ENCODE measurements at places on chromosomes 13 and 19.

GRCh38 chr13:65856431-65856830 is 1373.7 kb downstream of the PCDH9 start:
- DNase-seq = no peak

GRCh38 chr13:27176470-27177410 is 5.1 kb upstream of the USP12 start:
- no peak for DNase-seq

DNA sequence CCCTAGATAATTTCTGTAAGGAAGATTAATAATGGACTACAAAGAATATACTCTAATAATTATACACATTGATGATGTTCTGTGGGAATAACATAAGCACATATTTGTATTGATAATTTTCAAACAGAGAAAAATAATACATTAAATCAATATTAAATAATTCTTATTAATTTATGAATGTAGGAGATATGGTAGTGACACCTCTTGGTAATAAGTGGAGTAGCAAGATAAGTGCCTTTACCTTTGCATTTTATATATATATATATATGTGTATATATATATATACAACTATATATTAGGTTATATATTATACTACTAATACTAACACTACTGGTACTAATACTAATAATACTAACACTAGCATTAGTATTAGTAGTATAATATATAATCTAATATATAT is 905.8 kb downstream of the SLITRK1 start:
- no peak for DNase-seq

GRCh38 chr13:24218977-24219376 is 58.5 kb downstream of the SPATA13 start:
- no peak for DNase-seq

- no peak for DNase-seq
Measured at GRCh38 chr13:60572855-60573254, 175.8 kb downstream of the TDRD3 start.

GRCh38 chr19:46291829-46292228 is 5.0 kb upstream of the HIF3A start:
- DNase-seq = no peak

DNA sequence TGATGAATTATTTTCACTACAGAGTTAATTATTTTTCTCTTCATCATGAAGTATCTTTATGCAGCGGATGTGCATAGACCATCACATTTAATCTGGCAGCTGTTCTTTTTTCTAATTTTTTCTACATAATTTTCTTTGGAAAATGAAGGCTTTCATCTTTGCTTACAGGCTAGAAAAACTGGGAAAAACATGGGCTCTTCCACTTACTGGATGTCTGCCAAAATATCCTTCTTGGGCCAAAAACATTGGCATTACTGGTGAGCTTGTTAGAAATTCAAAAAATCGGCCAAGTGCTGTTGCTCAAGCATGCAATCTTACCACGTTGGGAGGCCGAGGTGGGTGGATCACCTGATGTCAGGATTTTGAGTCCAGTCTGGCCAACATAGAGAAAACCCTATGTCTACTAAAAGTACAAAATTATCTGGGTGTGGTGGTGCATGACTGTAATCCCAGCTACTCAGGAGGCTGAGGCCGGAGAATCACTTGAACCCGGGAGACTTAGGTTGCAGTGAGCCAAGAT is 176.8 kb downstream of the ZNF737 start:
- DNase-seq = no peak

DNA sequence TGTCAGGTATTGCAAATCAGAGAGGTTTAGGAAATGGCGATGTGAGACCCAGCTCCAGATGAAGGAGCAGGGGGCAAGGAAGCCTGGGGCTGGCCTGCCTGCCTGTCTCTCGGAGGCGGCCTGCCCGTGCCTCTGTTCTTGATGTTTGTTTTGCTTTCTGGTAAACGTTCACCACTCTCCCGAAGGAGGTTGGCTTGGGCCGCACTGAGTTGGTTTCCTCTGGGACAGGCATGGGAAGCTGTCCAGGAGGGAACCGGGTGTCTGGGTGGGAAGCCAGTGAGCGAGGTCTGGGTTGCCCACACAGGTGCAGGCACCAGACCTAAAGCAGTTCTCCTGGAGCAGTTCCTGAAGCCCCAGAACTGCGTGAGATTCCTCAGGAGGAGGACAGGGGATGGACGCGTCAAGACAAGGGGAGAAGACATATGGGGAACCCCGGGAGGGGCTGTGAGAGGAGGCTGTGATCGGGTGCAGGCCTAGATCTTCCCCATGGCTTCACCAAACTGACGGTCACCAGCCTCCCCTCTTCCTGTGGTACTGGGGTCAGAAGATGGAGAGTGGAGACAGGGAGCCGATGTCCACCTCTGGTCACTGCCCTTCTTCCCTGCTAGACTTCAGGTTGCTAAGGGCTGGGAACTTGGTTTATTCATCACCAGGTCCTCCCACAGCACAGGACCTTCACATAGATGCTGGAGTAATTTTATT is 15.2 kb downstream of the COL4A2 start:
- DNase-seq = no peak

GRCh38 chr19:13981021-13981420 is 25.1 kb downstream of the RFX1 start:
- no peak for DNase-seq

GRCh38 chr19:14072535-14073260 is at the start of gene MISP3:
Gene MISP3, plus strand, starts transcription at chr19:14072786. Its CDS starts 524 bp downstream, at chr19:14073310.
- peak; percentile 39 for DNase-seq

DNA sequence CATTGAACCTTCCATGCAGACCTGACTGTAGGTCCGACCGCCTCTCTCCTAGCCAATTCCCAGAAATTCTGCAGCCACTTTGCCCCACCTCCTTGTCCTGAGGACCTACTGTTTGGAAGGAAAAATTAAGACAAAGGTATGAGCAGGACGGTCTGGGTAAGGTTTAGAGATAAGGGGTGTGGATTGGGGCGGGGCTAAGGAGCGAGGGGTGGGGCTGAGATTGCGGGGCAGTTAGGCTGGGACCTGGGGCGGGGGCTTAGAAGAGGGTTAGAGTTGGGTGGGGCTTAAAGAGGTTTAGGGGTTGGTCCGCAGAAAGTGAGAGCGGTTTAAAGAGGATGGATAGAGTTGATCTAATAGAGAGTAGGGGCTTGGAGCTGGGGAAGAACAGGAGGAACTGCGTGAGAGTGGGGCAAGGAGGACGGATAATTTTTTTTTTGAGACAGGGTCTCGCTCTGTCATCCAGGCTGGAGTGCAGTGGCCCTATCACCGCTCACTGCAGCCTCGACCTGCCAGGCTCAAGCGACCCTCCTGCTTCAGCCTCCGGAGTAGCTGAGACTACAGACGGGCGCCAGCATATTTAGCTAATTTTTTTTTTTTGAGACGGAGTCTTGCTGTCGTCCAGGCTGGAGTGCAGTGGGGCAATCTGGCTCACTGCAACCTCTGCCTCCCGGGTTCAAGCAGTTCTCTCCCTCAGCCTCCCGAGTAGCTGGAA is 1.7 kb upstream of the ZNF865 start:
- DNase-seq = no peak

- no peak for DNase-seq
Measured at GRCh38 chr19:49894879-49895565, 1.7 kb downstream of the IL4I1 start.

GRCh38 chr19:28793391-28794168 is 419.4 kb downstream of the UQCRFS1 start:
- no peak for DNase-seq

DNA sequence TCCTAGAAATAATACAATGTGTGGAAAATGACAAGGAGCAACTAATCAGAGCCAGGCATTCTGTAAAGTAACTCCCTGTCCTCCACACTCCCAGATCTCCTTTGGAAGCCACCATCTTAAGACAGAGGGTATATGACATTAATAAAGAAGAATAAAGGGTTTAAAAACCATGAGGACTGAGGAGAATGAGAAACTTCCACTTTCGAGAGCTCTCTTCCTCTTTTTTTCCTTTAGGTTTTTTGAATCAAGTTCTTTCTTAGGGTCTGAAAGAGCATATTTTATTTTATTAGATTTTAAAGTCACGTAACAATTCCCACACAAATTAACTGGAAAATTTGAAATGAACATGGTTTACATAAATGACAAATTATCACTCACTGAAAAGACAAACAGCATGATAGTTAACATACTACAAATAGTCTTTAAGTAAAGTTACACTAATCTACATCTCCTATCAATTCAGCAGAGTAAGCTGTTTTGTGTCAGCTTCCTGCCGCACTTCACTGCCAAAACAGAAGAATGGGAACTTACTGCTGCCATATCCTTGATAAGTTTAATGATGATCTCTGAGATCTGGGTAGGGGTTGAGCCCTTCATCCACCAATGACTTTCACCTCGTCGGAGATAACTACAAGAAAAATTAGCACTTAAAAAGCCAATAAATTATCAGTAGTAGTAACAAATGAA is 38.6 kb upstream of the FBXL3 start:
- DNase-seq = no peak

DNA sequence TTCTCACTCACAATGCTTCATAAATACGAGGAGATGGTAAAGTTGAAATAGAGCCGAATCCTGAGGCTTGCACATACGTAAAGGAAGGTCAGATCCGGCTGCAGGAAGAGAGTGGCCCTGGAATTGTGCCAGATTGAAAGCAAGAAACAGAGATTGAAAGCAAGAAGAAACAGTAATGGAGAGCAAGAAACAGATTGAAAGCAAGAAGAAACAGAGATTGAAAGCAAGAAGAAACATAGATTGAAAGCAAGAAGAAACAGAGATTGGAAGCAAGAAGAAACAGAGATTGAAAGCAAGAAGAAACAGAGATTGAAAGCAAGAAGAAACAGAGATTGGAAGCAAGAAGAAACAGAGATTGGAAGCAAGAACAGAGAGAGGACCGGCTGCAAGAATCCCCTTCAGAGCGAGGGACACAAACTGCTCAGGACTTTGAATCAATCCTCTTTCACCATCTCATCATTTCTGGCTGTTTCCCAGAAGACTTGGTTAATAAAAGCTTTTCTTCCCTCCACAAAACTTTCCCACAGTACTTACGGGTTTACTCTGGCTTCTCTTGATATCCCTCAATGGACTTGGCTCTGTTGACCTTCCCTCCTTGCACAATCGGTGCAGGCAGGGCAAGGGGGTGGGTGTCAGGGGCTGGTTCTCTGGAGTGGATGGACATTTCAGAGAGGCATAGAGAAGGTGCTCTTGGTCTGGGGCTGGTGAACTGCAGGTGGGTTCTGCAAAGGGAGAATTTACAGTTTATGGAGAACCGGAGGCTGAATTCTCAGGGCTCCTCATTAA is 25.5 kb downstream of the OR7A5 start:
- DNase-seq = no peak

DNA sequence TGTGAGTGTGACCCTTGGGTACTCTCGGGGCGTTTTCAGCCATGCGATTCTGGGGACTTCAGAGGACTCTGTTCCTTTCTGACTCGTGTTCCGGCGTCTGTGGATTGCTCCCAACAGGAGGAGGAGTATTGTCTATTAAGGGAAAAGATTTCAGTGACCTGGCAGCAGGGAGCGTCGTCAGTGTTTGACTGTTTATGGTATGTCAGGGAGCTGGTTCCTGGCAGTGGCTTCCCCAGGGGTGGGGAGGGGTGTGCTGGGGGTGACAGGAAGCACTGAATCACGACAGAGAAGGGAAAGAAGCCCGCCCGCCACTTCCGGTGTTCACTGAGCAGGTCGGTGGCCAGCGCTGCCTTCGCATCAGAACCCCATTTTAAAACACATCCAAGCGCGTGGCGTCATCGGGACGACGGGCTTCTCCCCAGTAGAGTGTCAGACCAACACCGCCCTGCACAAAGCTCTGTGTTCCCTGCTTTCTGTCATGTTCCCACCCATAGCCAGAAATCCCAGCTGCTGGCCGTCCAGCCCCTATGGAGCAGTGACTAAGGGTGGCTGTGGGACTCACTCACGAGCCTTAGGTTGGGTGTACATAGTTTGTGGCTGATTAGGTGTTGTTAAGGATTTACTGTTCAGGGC is 33.8 kb downstream of the COL4A2 start:
- peak; percentile 47 for DNase-seq

GRCh38 chr19:40990972-40991381 is at the start of gene CYP2B6:
Gene CYP2B6, plus strand, starts transcription at chr19:40991282. Its CDS starts 24 bp downstream, at chr19:40991306.
- no peak for DNase-seq

Measured in stimulated activated CD4-positive, alpha-beta T cell treated with anti-CD3 and anti-CD28 coated beads, Interleukin-12 subunit alpha, Interleukin-12 subunit beta, amount 100 ng/mL, for 4 hours (primary cell).